Frontal cortex (tissue), 4 donors: ENCODE measurements at places on chromosomes 1 and 21. TPM values are rescaled to one million over a fixed set of nuclear protein-coding genes. Genes with fewer than 3 reads are reported as not detected.
A peak's percentile ranks its signal among the peaks of the same experiment; 100 is the strongest.

GRCh38 chr21:42375506-42375905 is 9.2 kb upstream of the TFF1 start:
- DNase-seq = no peak

DNA sequence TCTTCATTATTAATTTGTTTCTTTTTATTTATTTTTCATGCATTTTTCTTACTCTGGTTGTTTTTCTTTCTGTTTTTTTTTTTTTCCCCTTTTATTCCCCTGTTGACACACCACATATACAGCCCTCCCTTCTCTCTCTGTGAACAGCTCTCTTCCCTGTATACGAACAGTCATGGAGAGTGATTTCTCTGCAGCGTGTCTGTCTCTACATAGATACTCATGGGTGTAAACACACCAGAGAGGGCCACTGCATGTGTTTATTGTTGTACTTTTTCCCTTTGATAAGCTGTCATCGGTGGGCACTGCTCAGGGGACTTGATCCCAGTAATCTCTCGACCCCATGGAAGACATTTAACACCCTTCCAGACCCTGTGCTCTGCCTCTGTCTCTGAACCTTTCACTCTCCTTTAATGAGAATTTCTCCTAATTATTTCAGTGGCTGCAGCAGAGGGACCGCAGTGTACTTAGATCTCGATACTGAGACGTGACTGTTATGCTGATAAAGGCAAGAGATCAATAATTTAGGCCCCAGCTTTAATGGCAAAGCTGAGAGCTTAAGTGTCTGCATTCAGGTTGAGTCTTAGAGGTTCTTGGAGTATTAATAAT is 113.1 kb downstream of the PBX1 start:
- DNase-seq = no peak

DNA sequence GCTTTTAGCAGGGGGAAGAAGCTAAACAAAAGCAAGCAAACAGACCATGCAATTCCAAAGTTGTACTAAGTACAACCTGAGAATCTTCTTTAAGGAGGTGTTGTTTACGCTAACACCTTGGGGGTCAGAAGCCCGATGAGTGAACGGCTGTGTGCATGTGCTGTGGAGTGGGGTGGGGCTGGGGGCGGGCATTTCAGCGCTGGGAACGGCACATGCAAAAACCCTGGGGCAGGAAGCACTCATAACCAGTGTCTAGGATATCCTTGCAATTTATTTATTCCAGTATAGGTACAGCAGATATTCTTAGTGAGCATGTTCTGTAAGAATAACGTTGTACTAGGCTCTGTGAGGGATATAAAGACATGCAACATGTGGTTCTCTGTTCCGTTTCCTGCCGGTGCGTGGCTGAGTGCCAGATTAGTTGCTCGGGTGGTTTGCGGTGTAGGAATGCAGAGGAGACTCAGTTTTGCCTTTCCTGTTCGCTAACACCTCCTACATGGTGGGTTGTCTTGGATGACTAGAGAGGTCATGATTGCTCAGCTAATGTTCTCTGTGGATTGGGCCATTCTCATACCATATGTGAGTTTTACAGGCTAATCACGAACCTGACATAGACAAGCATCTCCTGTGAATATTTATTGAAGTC is 3.7 kb downstream of the FASLG start:
- DNase-seq = no peak

GRCh38 chr1:91700771-91701471 is 185.0 kb downstream of the TGFBR3 start:
- DNase-seq = no peak

DNA sequence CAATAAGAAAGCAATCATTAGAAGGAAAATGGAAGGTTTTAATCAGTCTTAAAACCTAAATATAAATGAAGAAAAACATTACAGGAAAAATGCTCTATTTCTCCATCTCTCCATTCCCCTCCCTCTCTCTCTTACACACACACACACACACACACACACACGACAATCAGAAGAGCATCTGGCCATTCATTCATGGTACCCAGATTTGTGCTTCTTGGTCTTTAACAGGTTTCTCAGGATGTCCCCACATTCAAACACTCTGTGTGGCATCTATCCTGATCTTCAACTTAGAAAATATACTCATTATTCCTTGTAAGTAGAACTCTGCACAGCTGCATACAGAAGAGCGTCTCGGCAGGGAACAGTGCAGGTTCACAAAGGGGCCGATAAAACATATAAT is 779 bp downstream of the LRRC40 start:
- DNase-seq = no peak

- DNase-seq = peak; percentile 30
These were observed 57.4 kb upstream of the MTF2 start for GRCh38 chr1:93021539-93022134.

- DNase-seq = no peak
These were observed 66.4 kb upstream of the ZNF326 start for GRCh38 chr1:89928506-89928905.

- no peak for DNase-seq
These were observed 13.6 kb downstream of the SDCCAG8 start for GRCh38 chr1:243269461-243269801.

DNA sequence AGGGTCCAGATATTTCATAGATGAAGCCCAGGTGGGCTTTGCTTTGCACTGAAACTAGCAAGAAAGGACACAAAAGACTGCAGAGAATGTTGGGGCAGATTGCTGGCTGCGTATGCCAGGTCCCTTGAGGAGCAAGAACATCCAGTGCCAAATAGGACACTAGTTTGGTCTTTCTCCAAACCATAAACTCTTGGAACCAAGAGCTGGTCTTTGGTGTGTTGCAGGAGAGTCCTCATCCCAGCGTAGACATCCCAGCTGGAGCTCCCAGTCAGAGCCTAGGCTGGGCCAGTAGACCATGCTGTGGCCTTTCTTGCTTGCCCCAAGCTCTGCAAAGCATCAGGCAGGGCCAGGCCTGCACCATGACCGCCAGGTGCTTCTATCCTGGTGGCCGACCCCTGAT is 87.5 kb downstream of the ATP5PO start:
- DNase-seq = no peak

The FOXD3 gene
- not detected for total RNA-seq
